Lung (tissue), 17 donors: ENCODE measurements at places on chromosomes 5 and 9.

GRCh38 chr5:148585988-148586387 lies 68.3 kb downstream of the HTR4 start:
- no peak for DNase-seq

DNA sequence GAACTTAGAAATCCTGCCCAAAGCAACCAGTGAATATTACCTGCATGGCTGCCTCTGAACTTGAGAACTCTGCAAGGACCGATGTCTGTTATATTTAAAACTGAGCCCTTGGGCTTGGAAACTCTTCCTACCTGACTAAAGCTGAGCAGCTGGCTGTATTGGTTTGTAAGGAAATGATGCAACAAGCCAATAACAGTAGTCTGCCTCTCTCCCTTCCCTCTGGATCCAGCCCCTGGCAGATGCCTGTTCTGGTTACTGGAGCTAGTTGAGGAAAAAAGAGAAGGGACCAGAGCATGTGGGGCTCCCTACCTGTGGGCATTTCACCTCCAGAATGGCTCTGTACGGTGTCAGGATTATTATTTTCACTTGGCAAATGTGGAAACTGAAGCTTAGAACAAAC lies 34.7 kb downstream of the SH3RF2 start:
- no peak for DNase-seq

GRCh38 chr5:178677429-178677828 lies 50.6 kb upstream of the CLK4 start:
- peak; percentile 59 for DNase-seq

DNA sequence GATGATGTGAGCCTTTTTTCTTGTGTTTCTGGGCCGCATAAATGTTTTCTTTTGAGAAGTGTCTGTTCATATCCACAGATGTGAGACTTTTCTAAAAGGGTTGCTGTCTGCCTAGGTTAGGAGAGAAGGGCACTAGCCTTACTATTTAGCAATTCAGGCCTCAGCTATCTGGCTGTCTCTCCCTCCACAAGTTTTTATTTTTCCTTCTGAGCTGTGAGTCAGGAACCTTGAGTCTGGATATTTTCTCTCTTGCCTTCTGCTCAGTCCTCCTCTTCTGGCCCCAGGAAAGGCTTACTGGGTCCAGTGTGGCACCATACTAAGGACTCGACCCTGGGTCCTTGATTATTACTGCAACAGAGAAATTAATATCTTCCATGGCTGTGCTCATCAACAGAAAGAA lies 187.6 kb downstream of the CSNK1G3 start:
- no peak for DNase-seq

- no peak for DNase-seq
Measured at GRCh38 chr9:3541206-3541605, 15.4 kb upstream of the RFX3 start.

DNA sequence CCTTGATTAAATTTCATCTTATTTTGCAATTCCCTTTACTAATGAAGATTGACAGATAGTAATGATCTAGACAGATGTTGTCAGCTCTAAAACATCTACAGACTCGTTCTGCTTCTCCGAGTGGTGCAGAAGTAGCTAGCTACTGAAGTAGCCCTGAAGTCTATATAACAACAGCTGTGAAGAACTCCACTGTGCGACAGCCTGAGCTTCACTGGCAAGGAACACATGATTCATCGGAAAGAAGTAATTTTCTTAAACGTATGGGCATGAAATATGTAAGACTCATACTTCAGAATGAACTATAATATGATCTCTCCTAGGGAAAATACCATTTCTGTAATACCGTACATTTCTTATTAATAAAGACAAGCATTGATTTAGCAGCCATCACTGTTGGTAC lies 96.2 kb downstream of the TRPM3 start:
- no peak for DNase-seq

GRCh38 chr5:35854248-35854647 lies 2.4 kb upstream of the IL7R start:
- DNase-seq, result no peak
